Occipital lobe (tissue), 3 donors: ENCODE measurements at places on chromosomes 5 and 9. TPM values are rescaled to one million over a fixed set of nuclear protein-coding genes. Genes with fewer than 3 reads are reported as not detected.

- DNase-seq, result no peak
Measured at GRCh38 chr5:82096249-82096648, 124.4 kb downstream of the ATG10 start.

- no peak for DNase-seq
Measured at GRCh38 chr5:144356489-144356888, 185.8 kb downstream of the KCTD16 start.

GRCh38 chr5:143683459-143683858 is 128.5 kb upstream of the HMHB1 start:
- no peak for DNase-seq

GRCh38 chr5:3010301-3010952 is 258.9 kb upstream of the IRX2 start:
- no peak for DNase-seq

DNA sequence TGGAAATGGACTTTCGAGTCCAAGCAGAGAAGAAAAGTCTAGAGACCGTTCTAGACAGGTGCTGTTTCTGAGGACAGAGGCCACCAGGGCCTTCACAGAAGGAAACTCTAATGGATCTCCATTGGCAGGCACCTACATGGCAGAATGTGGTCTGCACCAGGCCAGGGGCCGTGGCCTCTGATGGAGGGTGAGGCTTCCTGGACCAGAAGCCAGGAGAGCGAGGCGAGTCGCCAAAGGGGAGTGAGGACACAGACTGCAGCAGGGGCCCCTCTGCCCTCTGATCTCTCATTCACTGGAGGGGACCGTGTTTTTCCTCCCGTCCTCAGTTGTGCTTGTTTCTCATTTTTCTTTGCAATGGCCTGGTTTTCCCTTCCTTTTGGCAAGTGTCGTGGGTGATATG is 41.1 kb downstream of the ALG2 start:
- no peak for DNase-seq

DNA sequence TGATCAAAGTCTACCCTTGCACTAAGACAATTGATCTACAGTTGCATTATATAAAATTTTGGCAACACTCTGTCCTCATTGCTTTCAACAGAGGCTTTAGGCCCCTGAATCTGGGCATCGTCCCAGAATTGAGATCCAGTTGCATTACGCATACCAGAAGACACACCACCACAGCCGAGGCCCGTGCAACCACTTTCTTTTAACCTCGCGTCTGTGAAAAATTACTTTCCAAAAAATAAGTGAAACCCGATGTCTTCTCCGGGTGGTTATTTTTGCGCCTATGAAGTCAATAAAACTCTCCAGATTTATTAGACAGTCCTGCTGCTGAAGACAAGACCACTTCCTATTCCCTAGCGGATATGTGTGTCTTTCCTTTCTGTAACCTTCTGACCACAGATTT is 52.1 kb upstream of the NFIB start:
- no peak for DNase-seq

- DNase-seq, result no peak
Measured at GRCh38 chr5:159104051-159104651, 4.4 kb upstream of the EBF1 start.

DNA sequence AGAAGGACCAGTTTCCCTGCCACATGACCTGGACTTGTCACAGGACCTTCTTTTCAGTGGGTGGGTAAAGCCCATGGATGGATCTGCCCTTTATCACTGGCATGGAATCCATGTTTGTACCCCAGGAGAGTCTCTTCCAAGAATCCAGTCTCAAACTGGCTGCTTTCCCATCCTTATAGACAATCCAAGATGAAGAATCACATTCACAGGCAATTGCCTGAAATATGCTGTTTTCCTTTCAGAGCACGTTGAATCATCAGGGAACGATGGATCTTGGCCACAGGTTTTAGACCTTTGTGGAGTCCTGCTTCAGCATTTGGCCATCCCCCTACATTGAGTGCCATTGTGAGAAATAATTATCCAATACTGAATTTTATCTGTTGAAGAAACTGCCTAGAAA is 319.8 kb downstream of the ASTN2 start:
- no peak for DNase-seq

DNA sequence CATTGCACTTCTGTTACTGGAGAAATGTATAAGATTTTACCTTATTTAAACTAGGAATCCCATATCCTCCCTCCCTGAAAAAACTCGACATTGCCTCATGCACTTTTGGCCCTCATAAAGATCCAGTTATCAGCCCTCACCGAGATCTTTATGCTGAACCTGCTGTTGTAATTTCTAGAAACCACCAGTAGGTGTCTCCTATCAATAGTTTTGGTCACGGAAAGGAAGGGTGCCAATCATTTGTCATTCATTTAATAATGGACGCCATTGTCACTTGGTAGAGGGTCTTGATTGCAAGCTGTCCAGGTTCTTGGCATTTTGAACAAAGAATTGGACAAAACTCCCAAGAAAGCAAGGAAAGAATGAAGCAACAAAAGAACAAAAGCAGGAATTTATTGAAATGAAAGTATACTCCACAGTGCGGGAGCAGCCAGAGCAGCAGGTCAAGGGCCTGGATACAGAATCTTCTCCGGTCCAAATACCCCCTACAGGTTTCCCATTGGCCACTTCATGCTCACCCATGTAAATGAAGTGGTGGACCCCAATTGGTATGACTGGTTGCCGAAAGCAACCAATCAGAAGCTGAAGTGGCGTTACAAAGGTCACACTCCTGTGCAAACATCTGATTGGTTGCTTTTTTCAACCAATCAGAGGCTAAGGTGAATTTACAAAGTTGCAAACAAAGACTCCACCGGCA is 524.3 kb downstream of the PSAT1 start:
- no peak for DNase-seq

DNA sequence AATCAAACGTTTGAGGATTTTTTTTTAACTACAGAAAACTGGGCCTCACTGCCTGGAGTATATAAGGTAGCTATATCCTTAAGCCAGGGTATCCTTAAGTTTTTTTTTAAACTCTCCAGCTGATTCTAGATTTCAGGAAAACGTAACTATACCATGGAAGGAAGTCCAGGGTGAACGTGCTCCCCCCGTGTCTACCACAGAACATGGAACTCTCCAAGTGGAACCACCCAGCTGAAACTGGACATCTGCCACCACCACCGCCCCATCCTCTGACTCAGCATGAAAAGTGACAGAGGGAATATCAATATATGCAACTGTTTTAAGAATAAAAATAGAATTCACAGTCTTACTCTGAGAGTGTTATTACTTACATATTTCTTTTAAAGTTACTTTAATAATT is 61.3 kb downstream of the DROSHA start:
- no peak for DNase-seq

- no peak for DNase-seq
Measured at GRCh38 chr9:106482733-106483132, 380.2 kb upstream of the ZNF462 start.

- no peak for DNase-seq
Measured at GRCh38 chr5:140267201-140267540, 35.7 kb downstream of the PFDN1 start.

- DNase-seq, result no peak
Measured at GRCh38 chr9:16864649-16865434, 5.6 kb downstream of the BNC2 start.

- DNase-seq, result no peak
Measured at GRCh38 chr5:125109816-125110215, 363.4 kb upstream of the ZNF608 start.

GRCh38 chr9:72440378-72440777 is 75.4 kb upstream of the ZFAND5 start:
- no peak for DNase-seq

DNA sequence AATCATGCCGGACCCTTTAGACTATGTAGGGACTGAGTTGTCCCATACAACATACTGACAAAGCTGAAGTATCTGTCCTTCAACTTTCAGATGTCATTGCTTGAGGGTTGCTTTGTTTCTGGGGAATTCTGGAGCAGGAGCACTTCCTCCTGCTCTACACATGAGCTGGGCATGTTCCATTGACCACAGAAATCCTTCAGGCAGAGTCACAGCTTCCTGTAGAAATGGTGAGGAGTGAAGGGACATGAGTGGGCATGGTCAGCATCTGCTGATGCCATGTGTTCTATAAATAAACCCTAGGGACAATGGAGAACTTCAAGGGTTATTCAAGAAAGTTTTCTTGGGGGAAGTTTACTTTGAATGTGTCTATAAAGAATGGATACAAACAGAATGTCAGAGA is 296.6 kb upstream of the FBXL7 start:
- DNase-seq, result no peak

DNA sequence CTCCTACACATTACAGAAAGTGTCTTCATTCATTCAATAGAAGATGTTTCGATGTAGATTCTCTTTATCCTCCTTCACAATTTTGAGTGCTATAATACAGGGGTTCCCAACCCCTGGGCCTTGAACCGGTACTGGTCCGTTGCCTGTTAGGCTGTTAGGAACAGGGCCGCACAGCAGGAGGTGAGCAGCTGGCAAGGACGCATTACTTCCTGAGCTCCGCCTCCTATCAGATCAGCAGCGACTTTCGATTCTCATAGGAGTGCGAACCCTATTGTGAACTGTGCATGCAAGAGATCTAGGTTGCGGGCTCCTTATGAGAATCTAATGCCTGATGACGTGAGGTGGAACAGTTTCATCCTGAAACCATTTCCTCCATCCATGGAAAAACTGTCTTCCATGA is 153.0 kb upstream of the SMC2 start:
- DNase-seq, result no peak

- DNase-seq, result no peak
Measured at GRCh38 chr9:130711469-130711868, 17.9 kb downstream of the EXOSC2 start.

GRCh38 chr5:155594270-155594669 is 580.7 kb downstream of the KIF4B start:
- DNase-seq, result no peak

DNA sequence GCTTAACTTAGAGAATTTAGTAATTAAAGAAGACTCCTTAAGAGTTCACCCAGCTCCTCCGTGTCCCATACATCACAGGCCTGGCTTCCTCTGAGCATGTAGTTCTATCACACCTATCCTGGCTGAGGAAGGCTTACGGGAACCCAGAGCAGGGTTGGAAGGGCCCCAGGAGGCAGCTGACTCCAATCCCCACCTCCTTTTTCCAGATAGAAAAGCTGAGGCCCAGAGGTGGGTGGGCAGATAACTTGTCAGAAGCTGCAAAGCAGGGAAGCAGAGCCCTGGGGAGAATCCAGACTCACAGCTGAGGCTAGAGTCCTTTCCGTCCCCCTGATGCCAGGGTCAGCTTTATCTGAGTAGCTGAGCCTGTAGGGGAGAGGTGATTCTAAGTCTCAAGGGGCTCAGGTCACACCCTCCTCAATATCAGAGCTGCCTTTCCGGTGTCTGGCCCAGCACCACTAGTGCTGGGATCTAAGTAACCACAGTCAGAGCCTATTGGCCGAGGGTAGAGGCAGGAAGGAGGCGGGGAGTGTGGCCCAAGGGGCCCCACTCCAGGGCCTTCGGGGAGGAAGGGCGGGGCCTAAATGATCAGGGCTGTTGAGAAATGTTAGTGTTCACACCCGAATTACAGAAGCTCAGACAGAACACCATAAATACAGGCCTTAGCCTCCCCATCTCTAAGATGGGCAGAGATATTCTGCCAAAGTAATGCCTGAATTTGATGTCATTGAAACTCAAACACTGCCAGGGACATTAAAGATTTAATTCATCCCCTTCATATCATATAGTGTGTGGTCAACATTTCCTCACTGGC is 9.9 kb downstream of the CCDC69 start:
- DNase-seq, result no peak

Gene FOXD4
- 0.47 TPM for total RNA-seq

Gene CATSPER3
- total RNA-seq, result 1.2 TPM

Gene INSL6
- total RNA-seq, result not detected

Gene ANKRD55
- total RNA-seq, result 0.31 TPM

Gene ANKRD34B
- total RNA-seq, result 0.16 TPM

Gene ERCC6L2
- total RNA-seq, result 139 TPM

Gene WNT8A
- not detected for total RNA-seq

Gene C8G
- total RNA-seq, result not detected
